MM.1S (cell line): ENCODE measurements at places on chromosomes 12 and 14.

- DNase-seq, result no peak
Measured at GRCh38 chr12:50603817-50604639, 99.2 kb downstream of the DIP2B start.

GRCh38 chr14:100972118-100972897 lies 68.8 kb upstream of the RTL1 start:
- no peak for DNase-seq

GRCh38 chr12:28708918-28709371 lies 440.1 kb upstream of the FAR2 start:
- DNase-seq, result no peak

- DNase-seq, result no peak
Measured at GRCh38 chr14:99574099-99574880, 29.7 kb downstream of the CCDC85C start.

DNA sequence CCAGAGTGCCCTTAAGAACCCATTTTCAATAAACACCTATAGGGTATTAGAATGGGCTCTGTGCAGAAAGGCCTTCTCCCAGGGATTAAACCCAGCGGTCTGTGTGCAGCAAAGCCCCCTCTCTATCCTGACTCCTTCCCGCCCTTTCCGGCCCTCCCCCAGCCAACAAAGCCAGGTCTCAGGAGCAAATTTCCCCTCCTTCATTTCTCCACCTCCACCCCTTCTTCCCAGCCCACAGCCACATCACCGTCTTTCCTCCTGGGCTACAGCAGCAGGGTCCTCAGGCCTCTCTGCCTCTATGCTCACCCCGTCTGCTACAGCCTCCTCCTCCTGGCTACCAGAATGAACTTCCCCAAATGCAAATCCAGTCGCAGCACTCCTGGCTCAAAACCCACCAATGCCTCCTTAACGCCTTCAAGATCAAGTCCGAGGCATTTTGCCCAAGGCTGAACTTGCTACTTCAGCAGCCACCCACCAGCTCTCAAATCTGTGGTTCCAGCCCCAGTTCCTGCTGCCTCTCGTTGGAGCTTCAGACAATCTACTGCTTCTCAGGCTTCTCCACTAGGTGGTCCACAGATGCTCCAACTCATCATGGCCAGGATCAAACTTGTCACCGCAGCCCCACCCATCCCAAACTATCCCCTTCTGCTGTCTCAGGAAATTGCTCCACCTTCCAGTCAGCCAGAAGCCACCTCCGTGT lies 134.8 kb downstream of the BCL11B start:
- no peak for DNase-seq

DNA sequence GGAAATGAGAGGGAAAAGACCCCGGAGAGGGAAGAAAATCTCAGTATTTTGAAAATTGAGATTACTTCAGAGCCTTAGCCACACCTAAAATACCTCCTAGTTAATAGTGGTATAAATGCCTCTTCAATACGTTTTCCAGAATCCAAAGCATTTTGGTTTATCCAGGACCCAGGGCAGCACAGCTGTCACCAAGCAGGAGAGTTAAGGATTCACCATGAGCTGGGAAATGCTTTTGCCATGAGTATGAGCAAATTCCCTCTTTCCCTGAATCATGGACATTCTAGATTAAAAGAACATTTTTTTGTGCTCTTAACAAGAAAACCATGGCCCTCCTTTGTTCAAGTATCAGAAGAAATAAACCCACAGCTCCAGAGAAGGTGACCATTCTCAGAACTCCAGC lies 21.8 kb upstream of the RTRAF start:
- DNase-seq, result no peak

DNA sequence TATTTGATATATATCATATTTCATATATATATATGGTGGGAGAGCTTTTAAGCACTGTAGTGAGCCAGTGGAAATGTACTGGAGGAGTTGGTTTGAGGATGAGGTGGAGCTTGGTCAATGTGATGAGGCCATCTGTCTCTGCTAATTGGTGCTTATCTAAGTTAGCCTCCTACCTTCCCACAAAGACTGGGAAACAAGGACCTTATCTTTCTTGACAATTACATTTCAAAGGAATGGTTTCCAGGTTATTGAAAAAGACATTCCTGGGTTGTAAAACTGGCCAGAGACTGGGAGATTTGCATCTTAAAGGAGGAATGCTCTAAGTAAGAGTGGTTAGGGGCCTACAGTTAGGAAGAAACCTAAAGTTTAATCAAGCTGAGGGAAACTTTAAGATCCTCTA lies 212.8 kb upstream of the SYT1 start:
- DNase-seq, result no peak

DNA sequence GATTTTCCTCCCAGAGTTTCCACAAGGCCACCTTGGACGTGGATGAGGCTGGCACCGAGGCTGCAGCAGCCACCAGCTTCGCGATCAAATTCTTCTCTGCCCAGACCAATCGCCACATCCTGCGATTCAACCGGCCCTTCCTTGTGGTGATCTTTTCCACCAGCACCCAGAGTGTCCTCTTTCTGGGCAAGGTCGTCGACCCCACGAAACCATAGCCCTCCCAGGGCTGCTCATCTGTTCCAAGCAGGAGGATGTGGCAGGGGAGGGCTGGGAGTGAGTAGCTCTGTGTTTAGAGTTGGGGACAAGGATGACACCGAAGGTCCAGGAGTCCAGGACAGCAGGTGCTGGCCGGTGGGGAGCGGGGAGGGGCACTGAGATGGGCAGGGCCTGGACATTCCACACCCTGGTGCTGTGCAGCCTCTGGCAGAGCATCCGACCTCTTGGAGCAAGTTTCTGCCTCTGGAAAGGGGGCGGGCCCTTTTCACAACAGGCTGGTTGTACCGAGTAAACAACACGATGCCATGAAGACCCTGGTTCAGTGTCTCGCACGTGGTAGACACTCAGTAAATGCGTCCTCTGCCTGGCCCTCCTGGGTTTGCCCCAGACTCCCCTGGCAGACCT lies 8.2 kb downstream of the SERPINA4 start:
- DNase-seq, result no peak

DNA sequence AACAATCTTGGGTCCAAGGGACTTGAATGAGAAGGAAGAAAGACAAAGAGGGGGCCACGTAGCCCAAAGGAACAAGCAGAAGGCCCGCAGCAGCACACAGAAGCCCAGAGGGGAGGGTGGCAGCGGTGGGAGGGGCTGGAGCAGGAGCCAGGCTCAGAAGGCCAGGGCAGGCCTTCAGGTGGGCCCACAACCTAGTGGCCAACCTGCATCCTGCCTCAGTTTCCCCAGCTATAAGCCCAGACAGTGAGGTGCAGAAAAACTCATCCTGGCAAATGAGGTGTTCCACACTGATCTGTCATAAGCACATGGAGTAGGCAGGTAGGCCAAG lies 34.1 kb downstream of the LTBP2 start:
- DNase-seq, result no peak

DNA sequence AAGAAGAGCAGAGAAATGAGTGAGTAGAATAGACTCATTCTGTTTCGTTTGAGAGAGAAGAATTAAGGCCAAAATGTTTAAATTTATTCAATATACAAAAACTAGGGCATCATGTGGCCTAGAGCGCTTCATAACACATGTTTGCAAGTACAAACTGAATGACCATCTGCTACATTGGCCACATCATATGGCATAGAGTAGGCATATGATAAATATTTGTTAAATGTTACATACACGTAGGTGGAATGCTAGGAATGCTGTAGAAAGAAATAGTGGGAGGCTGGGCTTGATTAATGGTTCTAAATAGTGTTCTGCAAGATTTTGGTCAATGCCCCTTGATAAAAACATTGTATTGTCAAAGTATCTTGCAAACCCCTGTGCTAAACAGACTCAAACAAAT lies 10.8 kb downstream of the MGP start:
- DNase-seq, result no peak

DNA sequence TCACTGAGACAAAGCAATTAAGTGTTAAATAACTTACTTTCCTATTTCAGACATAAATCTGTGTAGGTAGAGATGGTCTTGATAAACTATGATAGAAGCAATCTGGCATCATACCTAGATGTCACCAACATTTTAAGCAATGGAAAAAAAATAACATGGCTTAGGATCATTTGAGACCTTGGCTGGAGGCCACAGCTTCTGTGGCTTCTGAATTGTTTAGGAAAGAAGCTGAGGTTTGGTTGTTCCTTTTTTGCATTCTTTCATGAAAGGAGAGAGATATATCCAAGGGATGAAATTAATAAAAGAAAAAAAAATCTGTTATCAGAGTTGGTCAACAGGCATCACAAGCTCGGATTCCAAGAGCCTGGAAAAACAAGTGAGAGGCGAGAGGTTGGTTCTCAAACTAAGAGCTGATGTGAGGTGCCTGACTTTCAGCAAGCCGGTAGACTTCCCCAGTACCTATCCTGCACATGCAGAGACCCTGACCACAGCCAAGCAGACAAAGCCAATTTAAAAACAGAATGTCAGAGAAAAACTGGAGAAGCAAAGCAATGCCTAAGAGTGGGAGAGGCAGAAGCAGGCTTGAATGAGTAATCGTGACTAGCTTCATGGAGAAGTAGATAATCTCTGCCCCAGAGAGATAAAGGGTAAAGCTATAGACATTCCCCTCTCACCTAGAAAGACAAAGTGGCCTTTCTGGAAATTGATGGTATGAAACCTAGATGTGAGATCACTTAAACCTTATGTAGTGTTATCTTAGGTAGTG lies 43.4 kb upstream of the ST8SIA1 start:
- DNase-seq, result no peak

DNA sequence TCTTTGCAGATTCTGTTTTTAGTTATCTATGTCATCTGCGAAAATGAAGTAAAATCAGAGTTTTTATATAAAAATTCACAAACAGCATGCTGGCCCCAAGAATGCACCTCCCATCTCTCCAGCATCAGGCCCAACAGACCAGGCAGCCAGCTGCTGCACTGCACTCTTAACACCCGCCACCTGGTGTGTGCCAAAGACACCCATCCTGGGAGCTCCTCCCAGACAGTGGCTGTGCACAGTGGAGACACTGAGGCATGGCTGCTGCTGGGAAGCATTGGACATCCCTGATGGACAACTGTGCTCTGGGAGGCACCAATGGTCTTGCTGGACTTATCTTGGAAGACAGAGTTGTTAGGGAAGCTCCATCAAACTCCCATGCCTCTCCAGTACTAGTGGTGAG lies 817.2 kb downstream of the TMEM121 start:
- no peak for DNase-seq

GRCh38 chr12:27422697-27423096 lies 23.8 kb upstream of the SMCO2 start:
- DNase-seq, result no peak

DNA sequence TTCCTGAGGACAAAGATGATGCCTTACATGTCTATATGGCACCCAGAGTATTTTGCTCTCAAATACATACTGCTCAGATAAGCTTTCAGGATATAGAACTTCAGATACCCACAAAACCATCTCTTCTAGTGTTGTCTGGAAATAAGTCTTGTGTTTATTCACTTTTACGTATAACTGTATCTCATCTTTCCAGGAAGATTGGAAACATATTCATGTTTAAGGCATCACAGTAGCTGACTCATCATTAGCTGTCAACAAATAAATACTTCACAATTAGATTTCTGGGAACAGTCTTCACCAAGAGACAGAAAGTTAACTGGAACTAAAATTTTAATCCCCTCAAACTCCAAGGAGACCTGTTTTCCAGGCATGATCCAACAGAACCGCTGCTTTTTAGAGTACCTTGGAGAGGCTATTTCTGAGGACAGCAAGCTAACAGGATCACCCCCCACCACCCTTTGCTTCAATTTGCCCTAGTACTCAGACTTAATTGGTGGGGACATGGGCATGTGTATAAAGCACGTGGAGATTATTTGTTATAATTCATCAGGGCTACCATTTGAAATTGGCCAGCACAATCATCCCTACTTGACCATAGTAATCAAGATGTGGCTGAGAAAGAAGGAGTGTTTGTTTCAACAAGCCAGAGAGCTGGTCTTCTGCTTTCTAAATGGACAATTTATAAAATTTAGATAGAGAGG lies 129.3 kb upstream of the HIF1A start:
- DNase-seq, result no peak

DNA sequence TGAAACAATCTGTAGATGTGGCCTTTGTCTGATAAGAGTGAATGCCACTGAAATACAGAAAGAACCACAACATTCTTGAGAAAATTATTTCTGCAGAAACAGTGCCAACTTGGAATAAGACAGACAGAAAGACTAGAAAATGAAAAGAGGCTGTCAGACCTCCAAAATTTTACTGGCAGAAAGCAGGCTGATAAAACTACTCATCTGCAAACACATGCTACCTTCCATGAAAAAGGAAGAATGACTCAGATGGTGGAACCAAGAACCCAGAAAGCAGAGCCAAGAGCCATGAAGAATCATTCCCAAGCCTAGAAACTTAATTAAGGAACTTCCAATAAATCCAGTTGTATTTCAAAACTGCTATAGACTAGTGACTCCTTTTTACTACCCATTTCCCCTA lies 31.9 kb upstream of the OSBPL8 start:
- no peak for DNase-seq

GRCh38 chr14:104339361-104339760 lies 201.0 kb downstream of the KIF26A start:
- no peak for DNase-seq

DNA sequence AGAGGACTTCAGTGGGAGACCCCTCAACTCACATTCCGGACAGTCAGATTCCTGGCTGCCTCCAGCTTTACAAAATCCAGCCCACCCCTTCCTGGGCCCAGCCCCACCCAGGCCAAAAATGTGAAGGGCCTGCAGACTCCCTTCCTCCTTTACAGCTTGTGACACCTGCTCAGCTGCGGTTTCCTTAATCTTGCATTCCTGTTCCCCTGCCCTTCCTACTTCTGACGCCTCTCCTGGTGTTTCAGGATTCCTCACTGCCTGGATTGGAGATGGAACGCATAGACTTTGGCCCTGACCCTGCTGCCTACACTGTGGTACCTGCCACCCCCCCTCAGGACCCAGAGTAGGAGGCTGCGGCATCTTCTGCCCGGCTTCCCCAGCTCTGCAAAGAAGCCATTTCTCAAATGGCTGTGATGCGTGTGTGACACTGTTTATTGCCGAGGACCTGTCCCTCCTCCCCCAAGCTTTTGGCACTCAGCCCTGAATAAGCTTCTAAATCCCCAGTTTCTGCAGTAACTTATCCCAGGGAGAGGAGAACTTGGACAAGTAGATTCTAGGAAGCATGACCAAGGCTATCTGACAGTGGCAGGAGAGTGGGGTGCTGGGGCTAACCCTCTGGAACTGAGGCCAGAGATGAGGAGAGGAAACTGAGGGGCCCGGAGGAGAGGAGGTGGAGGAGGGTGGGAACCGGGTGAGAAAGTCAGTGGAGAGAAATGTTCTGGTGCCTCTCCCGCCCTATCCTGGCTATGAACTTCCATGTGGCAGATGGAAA lies 24.9 kb upstream of the BCDIN3D start:
- no peak for DNase-seq
